ENCODE measurements at places on chromosomes 13 and 19.

DNA sequence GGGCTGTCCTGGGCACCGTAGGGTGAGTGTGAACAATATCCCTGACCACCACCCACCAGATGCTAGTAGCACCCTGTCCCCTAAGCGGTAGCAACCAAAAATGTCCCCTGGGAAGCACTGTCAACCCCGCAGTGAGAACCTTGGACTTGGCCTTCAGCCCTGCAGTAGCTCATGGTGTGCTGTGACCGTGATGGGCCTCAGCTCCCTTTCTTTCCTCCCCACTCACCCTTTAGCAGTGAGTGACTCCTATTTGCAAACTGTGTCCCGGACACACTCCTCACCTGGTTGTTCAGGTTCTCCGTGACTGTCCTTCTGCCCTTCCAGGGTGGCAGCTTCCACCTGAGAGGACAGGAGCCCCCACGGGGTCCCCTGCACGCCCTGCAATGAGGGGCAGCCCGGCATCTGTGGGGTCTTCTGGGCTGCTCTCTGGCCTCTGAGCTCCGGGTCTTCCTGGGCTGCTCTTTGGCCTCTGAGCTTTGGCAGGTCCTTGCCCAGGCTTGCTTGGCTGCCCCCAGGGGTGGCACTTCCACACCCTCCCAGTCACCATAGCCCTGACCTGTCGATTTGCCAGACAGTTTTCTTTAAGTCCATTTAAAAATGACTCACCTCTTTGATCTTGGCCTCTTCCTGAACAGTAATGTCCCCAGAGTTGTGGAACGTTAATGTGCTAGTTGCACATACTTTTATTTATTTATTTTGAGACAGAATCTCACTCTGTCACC is 3.8 kb downstream of the KDM4B start:
- H3K36me3 ChIP-seq, result peaks cover 48% of the 10 kb centered on the region
- DNase-seq, result peak; percentile 74
- no peaks in the 10 kb centered on the region for H3K27me3 ChIP-seq

- H3K27ac ChIP-seq, result peak overlapping the region; percentile 90
- DNase-seq, result no peak
- no peaks in the 10 kb centered on the region for H3K36me3 ChIP-seq
- peaks cover 39% of the 10 kb centered on the region for H3K4me1 ChIP-seq
- H3K4me3 ChIP-seq, result no peak overlapping the region
These were observed 66.9 kb upstream of the DOCK9 start for GRCh38 chr13:99044764-99045163.

DNA sequence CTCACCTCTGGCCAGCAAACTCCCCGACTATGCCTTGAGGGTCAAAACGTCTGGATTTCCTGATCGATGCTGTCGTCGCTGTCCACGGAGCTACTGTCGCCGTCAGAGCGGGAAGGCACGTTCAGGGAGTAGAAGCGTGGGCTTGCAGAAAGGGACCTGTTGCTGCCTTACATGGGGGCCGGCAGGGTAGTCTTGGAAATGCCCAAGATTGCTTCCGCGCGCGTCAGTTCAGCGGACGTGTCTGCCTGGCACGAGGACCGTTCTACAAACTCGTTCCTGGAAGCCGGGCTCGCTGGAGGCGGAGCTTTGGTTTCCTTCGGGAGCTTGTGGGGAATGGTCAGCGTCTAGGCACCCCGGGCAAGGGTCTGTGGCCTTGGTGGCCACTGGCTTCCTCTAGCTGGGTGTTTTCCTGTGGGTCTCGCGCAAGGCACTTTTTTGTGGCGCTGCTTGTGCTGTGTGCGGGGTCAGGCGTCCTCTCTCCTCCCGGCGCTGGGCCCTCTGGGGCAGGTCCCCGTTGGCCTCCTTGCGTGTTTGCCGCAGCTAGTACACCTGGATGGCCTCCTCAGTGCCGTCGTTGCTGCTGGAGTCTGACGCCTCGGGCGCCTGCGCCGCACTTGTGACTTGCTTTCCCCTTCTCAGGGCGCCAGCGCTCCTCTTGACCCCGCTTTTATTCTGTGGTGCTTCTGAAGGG is 15.4 kb downstream of the RB1 start:
- no peaks in the 10 kb centered on the region for H3K4me1 ChIP-seq
- DNase-seq, result no peak
- H3K27ac ChIP-seq, result no peak overlapping the region
- no peaks in the 10 kb centered on the region for H3K27me3 ChIP-seq
- H3K36me3 ChIP-seq, result peaks cover 28% of the 10 kb centered on the region

DNA sequence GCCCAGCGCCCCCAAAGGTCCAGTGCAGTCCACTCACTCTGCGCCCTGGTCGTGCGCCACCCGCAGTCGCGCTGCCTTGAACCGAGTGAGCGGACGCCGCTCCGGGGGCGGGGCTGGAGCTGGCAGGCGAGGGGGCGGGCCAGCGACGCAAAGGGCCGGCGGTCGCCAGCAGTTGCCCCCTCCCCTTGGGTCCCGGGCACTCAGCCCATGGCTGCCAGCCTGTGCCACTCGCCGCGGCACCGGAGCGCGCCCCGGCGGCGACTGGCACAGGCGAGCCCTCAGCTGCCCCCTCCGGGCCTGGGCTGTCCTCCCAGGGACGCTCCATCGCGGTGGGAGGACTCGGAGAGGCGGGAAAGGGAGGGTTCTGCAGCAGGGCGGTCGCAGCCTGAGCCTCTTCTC is at the start of gene S1PR5:
S1PR5 (minus strand) TSS at position 87 of the 399 bp plus-strand sequence. CDS start 2,436 bp downstream, outside the sequence.
- no peak for DNase-seq
- no peaks in the 10 kb centered on the region for H3K36me3 ChIP-seq
- peaks cover 22% of the 10 kb centered on the region for H3K27me3 ChIP-seq
- no peak within 1 kb of the TSS for H3K27ac ChIP-seq
- H3K4me1 ChIP-seq, result no peaks in the 10 kb centered on the region

Data from MCF 10A (cell line).